AG10803 (cell line): ENCODE measurements at places on chromosomes 2 and 18.

DNA sequence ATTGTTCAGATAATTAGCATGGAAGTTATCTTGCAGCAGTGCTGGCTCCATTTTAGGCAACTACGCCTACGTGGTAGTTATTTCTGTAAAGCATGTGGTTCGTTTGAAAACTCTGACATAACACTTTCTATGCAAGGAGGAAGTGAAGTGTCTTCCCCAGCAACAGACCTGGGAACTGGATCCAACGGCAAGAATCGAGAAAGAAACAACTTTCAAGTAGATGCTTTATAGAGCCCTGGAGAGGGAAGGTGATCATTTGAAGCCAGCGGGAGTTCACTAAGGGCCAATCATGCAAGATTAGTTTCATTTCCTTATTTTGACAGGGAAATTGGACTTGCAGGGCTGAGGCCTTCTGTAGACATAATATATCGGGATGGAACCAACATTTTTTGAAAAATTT lies 218.3 kb downstream of the ACKR3 start:
- DNase-seq: no peak

- DNase-seq: peak; percentile 67
Measured at GRCh38 chr2:219073413-219074129, 12.8 kb upstream of the IHH start.

GRCh38 chr2:150222379-150222778 lies 265.1 kb downstream of the RND3 start:
- DNase-seq: no peak

GRCh38 chr2:215966274-215966673 lies 47.1 kb downstream of the MREG start:
- DNase-seq: no peak

- DNase-seq: no peak
Measured at GRCh38 chr2:23042216-23042906, 342.6 kb upstream of the KLHL29 start.

GRCh38 chr2:130795431-130795830 lies 40.1 kb downstream of the AMER3 start:
- DNase-seq: no peak

DNA sequence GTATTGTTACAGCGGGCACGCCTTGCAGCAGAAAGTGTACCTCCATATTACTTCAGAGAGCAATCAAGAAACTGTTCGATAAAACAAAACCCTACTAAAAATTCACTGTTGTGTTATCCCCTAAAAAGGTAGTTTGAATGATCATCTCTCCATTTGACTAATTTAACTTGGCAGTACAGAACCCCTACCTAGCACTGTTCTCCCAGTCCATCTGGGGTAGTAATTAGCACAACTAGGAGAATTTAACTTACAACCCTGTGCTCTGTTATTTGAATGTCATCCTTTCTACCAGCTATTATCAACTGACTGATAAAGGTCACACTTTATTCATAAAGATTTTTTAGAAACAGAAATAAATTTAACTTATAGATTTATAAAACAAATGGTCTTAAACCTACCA lies 121.2 kb downstream of the EPB41L3 start:
- DNase-seq: no peak

- no peak for DNase-seq
Measured at GRCh38 chr18:26971409-26971808, 105.9 kb upstream of the AQP4 start.

DNA sequence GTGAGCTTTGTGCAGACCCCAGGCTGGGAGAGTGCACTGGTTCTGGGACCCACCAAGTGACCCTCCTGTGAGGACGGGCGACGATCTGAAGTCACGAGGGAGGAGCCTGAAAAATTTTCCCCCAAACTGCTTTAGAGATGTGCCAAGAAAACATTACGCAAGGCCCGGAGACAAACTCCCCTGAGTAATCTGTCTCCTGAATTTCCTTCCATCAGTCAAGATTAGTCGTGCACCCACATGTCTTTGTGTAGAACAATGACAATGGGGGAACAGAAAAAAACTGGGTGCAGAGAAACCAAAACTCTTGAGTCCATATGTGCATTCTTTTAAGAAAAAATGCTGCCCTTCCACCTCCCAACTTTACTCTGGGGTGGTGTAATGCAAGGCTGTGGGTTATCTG lies 12.6 kb upstream of the NCK2 start:
- peak; percentile 47 for DNase-seq

- DNase-seq: peak; percentile 62
Measured at GRCh38 chr18:76430636-76431035, 64.4 kb downstream of the ZNF516 start.

- peak; percentile 45 for DNase-seq
Measured at GRCh38 chr2:74864728-74865722, 31.1 kb downstream of the HK2 start.

DNA sequence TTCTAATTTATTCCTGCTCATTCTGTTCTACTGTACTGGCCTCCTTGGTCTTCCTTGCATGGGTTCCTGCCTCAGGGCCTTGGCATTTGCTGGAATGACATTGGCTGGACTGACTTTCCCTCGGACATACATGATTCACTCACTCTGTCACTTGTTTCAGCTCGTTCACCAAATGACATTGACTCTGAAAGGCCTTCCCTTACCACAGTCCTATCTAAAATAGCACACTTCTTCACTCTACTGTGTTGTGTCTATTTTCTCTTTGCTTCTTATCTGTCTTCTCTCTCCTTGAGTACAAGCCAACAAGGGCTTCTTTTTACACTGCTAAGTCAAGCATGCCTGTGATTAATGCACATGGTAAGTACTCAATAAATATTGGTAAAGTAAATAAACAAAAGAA lies 65.6 kb downstream of the SCG2 start:
- DNase-seq: no peak

- DNase-seq: peak; percentile 39
Measured at GRCh38 chr2:111184725-111185310, 64.1 kb downstream of the BCL2L11 start.

DNA sequence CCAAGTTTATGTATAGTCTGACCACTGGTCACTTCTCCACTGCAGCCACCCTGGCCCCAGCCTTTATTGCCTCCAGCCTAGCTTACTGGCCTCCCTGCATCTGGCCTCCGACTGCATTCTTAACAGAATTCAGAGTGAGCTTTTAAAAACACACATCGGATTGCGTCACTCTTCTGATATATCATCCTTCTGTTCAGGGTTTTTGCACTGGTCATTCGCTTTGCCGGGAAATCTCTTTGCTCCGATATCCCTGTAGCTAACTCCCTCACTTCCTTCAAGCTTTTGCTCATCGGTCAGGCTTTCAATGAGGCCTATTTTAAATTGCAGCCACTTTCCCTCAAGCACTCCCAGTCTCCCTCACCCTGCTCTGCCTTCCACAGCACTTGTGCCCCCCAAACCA lies 101.6 kb upstream of the DLX2 start:
- no peak for DNase-seq

- DNase-seq: no peak
Measured at GRCh38 chr2:85951351-85952067, 62.7 kb upstream of the ST3GAL5 start.

DNA sequence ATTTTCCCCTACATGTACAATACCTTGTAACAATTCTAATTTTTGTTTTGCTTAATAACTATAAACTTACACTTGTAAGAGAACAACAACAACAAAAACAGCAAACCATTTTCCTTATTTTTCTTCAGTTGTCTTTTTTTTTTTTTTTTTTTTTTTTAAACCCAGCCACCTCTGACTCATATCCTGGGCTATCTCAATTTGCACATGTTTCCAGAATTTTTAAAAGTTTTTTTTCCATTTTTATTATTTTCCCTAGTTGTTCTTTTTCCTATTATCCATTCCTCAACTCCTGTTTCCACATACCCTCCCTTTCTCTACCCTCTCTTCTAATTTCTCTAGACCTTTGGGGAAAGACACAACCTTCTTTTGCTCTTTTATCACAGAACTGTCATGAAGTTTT lies 112.5 kb downstream of the EFEMP1 start:
- no peak for DNase-seq

DNA sequence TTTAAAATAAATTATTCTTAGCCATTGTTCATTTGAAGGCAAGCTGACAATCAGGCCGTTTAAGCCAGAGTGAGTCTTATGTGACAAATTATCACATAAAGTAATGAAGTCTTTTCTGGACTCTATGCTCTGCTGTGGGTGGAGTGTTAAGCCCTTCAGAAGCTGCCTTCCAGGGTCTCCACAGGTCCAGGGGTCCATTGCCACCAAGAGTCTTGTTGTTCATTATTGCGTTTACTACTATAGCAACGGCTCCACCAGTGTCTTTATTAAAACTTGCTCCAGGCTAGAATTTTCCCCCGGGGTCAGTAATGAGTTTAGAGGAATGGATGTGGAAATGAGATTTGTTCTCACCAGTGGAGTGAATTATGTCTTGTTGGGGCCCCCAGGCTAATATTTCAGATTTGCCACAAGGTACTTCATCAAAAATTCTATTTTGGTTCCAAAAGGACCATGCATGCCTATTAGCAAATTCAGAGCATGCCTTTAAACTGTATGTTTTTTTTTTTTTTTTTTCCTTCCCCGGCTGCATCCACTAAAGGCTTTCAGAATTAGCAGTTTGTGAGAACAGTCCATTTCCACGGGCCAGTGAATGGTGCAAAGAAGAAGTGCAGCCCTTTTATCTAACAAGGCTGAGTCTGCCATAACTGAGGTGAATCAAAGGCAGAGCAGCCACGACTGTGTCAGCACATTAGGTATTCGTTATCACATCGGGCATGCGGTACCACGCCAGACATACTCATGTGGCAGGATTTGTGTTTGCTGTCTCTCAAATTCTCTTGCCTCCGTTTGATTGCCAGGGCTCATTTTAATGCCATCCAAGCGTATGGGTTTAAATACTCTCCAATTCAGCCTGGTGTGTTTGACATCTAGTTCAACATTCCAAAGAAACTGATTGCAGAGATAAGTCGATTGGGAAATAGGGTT lies 26.2 kb upstream of the LRRTM1 start:
- DNase-seq: no peak

DNA sequence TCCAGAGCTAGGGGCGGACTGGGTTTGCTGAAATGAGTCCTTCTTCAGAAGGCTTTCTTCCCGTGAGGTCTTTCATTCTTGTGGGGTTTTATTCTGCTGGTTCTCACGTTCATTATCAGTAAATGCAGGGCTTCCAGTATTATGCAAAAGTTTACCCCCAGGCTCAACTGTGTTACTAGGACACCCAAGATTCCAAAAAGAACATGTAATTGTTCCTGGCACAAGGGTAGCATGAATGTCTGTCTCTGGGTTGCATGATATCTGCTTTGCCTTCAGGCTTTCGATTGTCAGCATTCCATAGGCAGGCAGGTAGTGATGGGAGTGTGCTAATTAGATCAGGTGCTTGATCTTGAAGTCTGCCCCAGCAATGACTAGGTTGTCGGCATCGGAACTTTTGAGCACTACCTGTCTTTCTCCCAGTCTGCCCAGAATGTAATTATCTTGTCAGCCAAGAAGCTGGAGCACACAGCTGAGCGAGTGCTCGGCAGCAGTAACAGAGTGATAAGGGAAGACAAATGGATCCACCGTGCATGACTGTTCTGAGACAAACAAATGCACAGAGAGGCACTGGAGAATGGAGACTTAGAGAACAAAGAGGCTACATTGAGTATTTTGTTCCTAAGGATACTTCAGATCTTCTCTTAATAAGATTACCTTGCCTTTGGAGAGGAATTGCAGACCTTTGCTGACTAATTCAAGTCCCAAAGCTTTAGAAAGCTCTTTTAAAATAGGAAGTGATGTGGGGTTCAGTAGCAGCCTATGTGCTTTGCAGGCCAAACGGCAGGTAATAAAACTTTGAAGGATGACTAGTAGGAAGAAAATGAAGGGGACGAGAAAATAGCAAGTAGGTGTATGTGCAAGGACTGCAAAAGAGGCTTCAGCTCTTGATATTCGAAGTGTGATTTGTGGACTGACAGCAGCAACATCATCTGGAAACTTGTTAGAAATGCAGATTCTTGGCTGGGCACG lies 41.9 kb downstream of the ITGB6 start:
- peak; percentile 57 for DNase-seq

GRCh38 chr2:167550448-167550847 lies 662.2 kb downstream of the XIRP2 start:
- no peak for DNase-seq

- peak; percentile 25 for DNase-seq
Measured at GRCh38 chr18:74623047-74623816, 25.6 kb downstream of the ZNF407 start.

GRCh38 chr2:72994991-72995380 lies 76.5 kb downstream of the SFXN5 start:
- no peak for DNase-seq

GRCh38 chr2:126312579-126312978 lies 343.4 kb upstream of the GYPC start:
- DNase-seq: no peak

GRCh38 chr2:9240745-9241144 lies 34.1 kb downstream of the ASAP2 start:
- DNase-seq: no peak

- no peak for DNase-seq
Measured at GRCh38 chr2:199848389-199849130, 2.4 kb downstream of the FTCDNL1 start.

- no peak for DNase-seq
Measured at GRCh38 chr2:5491523-5491922, 200.7 kb upstream of the SOX11 start.

DNA sequence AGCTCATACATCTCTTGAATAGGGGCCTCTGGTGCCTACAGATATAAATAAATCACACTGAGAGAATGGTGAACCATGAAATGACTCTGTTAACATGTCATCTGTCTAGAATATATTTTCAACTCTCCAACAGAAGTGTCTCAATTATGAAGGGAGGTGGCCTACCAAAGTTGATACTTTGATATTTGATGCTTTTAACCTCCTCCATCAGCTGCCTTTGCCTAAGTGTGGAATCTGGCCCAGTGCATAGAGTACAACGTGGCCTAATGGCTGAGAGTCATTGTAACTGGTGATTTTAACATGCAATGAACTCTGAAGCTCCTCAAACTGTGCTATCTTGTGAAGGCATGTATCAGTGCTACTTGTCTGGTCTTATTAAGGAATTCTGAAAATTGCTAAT lies 93.4 kb downstream of the MYO3B start:
- DNase-seq: no peak

- no peak for DNase-seq
Measured at GRCh38 chr2:72012886-72013574, 134.6 kb downstream of the CYP26B1 start.

DNA sequence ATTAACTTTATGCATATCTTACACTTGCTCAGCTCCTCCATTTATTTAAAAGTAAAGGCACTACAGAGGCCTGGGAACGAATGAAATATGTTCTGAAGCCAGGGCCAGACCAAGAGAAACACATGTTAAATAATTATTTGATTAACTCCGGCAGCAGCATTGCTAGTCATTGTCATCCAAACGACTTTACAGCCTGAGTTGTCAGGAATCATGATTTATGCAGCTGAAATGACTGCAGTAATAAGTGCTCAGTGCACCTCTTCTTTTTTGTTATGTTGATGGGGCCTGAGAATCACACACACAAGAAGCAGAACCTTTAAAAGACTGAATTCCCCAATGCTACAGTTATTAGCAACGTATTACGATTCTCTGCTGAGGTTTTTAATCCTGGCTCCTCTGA lies 58.9 kb downstream of the EPHA4 start:
- DNase-seq: no peak

- no peak for DNase-seq
Measured at GRCh38 chr2:229519655-229520430, 194.5 kb downstream of the DNER start.

GRCh38 chr2:173205375-173205774 lies 129.7 kb downstream of the MAP3K20 start:
- DNase-seq: peak; percentile 95
